Muscle of leg (tissue), 16 donors: ENCODE measurements at places on chromosomes 1 and 21.
A peak's percentile ranks its signal among the peaks of the same experiment; 100 is the strongest.

GRCh38 chr1:42767510-42768000 lies 506 bp downstream of the C1orf50 start:
- no peak for DNase-seq

GRCh38 chr1:11515368-11516300 lies 36.7 kb downstream of the DISP3 start:
- no peak for DNase-seq

GRCh38 chr1:172537827-172538391 lies 5.0 kb downstream of the SUCO start:
- no peak for DNase-seq

DNA sequence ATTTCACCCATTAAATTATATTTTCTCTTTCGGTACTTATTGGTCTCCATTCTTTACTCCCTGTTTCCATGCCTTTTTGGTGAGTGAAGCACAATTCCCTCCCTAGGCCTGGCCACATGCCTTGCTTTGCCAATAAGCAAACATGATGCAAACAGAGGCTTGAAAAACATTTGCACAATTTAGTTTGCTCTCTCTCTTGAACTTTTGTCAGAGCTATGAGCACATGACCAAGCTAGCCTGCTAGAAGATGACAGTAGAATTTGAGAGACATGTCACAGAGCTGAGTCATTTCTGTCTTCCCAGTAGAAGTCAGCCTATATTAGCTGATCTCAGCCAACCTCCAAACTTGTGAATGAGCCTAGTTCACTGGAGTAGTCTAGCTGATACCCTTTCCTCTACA lies 24.6 kb downstream of the ANGPTL3 start:
- DNase-seq, result peak; percentile 4

DNA sequence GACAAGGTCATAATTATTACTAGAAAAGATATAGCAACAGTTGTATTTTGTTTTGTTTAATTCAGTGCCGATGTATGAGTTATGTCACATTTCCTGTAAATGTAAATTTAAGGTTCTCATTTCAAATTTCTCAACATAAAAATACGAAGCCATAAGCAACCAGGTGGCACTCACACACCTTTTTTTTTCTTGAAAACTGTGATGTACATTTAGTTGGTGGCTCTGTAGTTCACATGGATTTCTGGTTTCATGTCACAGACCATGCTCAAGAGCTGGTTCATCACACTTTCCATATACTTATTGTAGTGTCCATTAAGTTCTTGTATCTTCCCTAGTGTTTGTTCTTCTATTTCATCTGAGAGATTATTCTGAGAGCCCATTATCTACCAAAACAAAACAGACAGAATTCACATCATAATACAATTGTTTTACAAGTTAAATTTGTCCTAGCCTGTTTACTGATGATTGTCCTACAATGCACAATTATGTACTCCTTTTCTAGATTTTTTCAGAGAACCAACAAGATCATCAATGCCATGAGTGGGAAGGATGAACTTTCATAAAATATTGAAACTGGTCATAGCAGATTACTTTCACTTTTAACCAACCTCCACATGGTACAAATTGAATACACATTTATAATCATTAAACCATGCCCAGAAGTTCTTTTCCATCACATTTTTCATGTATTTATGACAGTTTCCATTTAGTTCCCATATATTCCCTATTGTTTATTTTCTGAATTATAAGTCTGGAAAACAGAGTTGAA lies 17.1 kb downstream of the ATP6V1G3 start:
- no peak for DNase-seq
